ENCODE measurements at places on chromosomes 3 and 15.

- DNase-seq = no peak
Measured at GRCh38 chr3:132062535-132062934, 27.7 kb upstream of the CPNE4 start.

DNA sequence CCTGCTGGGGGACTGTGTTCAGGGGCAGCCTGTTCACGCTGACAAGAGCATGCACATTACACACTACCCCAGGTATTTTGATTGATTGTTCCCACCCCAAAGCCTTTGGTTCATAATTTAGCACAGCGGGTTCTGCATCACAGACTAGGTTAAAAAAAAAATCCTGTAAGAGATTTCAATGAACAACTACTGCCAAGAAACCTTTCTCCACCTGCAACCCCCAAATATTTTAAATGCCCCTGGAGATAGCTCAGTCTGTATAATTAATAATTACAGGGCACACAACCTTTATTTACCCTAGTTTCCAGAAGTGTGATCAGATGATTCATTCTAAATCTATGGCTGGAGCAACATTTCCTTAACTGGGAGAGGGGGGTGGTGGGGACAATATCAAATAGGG is 87.6 kb downstream of the NR2F2 start:
- no peak for DNase-seq

DNA sequence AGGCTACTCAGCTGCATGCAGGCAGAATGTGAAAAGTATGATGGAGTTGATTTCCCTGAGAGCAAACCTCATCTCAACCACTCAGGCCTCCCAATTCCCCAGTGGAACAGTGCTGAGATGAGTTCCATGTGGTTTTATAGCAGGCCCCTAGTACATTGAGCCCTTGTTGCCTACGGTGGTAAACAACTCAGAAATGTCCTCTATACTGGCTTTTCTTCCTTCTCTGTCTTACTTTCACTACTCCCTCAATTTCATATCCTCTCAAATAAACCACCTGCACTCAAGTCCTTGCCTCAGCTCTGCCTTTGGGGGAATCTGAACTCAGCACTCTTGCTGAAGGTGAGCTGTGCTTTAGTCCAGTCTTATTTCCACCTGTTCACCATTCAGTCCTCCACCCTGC is 399.9 kb downstream of the PDCD6IP start:
- no peak for DNase-seq

DNA sequence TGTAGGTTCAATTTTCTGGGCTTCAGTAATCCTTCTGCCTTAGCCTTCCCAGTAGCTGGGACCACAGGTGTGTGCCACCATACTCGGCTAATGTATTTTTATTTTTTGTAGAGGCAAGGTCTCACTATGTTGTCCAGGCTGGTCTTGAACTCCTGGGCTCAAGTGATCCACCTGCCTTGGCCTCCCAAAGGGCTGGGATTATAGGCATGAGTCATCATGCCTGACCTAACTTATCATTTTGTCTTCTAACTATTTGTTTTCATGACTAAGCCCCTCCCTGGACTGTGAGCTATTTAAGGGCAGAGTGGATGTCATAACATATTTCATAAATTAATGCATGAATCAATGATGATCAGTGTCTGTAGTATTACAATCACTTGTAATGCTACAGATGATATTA is 56.1 kb upstream of the PIAS1 start:
- no peak for DNase-seq

GRCh38 chr15:63879995-63880394 is 46.2 kb upstream of the HERC1 start:
- DNase-seq = no peak

- DNase-seq = no peak
Measured at GRCh38 chr3:22555753-22556435, 647.2 kb upstream of the UBE2E2 start.

- DNase-seq = no peak
Measured at GRCh38 chr3:4107430-4107829, 195.7 kb upstream of the SETMAR start.

DNA sequence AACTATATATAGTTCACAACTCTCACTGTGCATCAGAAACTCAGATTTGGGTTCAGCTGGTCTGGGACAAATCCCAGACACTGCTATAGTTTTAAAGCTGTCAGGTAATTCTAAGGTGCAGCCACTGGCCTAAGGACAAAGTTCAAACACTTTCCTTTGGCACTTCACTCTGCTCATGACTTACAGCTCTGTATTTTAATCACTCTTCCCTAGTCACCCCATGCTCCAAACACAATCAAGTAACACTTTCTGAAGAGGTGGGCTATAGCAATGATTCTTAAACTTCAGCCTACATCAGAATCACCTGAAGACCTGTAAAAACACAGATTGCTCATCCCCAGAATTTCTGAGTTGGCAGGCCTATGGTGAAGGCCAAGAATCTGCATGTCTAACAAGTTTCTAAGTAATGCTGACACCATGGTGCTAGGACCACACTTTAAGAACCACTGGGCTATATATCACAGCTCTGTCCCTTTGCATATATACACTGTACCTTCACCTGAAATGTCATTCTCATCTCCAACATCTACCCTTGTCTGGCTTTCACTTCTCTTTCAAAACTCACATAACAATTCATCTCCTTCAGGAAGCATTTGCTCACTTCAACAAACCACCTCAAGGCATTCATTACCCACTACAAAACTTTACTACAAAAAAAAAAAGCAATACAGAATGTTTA is 21.4 kb downstream of the STAG1 start:
- no peak for DNase-seq

- no peak for DNase-seq
Measured at GRCh38 chr3:171531716-171532115, 71.5 kb upstream of the TNIK start.

- no peak for DNase-seq
Measured at GRCh38 chr15:98967096-98967495, 40.5 kb downstream of the PGPEP1L start.

GRCh38 chr3:52026041-52026440 is 30.3 kb downstream of the DUSP7 start:
- no peak for DNase-seq

GRCh38 chr3:138389841-138390581 is 41.6 kb downstream of the MRAS start:
- DNase-seq = no peak

DNA sequence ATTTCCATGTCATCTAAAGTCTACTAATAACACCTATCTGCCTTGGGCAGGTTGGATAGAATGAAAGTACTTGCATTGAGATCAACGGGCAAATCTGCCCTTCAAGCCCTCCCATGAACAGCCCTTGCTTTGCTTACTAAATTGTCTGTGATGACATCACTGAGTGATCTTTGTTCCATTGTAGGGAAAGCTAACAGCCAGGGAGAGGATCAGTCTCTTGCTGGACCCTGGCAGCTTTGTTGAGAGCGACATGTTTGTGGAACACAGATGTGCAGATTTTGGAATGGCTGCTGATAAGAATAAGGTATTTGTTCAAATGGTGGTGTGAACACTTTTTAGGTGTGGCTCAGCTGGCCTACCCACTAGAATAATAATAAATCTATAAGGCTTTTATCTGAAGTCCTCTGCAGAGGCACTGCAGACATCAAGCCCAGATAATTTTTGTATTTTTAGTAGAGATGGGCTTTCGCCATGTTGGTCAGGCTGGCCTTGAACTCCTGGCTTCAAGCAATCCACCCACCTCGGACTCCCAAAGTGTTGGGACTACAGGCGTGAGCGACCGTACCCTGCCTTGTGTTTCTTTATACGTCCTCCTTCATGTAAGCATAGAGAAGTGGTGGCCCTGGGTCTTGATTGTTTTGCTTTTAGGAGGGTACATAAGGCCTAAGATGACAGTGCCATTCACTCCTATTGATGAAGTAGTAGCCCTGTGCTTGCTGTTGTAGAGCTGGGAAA is 5.7 kb downstream of the PCCB start:
- no peak for DNase-seq

DNA sequence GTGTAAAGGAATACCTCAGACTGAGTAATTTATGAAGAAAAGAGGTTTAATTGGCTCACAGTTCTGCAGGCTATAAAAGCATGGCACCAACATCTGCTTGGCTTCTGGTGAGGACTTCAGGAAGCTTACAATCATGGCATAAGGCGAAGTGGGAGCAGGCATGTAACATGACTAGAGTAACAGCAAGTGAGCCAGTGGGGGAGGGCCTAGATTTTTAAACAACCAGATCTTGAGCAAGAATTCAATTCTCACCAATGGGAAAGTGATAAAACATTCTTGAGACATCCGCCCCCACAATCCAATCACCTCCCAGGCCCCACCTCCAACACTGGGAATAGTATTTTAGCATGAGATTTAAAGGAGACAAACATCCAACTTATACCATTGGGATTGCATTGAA is 44.2 kb upstream of the BCL2A1 start:
- DNase-seq = no peak

DNA sequence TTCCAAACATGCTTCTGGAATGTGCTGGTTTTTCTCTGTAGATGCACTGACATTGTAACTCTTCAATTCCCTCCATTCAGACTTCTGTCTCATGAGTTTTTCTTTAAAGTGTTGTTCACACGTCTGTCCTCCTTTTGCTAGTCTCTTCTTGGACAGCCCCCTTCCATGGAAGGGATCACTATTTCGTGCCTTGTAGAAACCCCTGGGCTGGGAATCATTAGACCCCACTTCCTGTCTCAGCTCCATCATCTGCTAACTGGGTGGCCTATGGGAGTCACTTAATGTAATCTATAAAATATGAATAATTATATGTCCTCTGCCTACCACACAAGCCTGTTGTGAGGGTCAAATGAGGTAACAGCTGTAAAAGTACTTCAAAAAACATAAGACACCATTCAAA is 110.6 kb downstream of the THSD4 start:
- DNase-seq = no peak

GRCh38 chr3:196793246-196793645 is 53.6 kb downstream of the PAK2 start:
- DNase-seq = no peak

DNA sequence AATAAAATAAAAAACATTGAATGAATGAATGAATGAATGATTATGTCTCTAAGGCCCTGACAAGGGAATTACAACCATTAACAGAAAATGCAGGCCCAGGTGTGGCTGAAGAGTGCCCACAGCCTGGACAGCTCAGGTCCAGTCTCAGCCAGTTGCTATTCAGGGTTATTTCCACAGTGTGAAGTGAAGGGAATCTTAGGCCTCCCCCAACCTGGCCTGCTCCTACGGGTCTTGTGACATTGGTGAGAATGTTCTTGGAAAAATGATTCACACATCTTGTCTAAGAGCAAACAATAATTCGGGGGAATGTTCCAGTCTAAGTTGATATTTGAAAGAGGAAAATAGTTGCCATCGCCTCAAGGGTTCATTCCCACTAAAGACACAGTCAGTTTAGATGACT is 37.0 kb downstream of the MINDY4B start:
- no peak for DNase-seq

DNA sequence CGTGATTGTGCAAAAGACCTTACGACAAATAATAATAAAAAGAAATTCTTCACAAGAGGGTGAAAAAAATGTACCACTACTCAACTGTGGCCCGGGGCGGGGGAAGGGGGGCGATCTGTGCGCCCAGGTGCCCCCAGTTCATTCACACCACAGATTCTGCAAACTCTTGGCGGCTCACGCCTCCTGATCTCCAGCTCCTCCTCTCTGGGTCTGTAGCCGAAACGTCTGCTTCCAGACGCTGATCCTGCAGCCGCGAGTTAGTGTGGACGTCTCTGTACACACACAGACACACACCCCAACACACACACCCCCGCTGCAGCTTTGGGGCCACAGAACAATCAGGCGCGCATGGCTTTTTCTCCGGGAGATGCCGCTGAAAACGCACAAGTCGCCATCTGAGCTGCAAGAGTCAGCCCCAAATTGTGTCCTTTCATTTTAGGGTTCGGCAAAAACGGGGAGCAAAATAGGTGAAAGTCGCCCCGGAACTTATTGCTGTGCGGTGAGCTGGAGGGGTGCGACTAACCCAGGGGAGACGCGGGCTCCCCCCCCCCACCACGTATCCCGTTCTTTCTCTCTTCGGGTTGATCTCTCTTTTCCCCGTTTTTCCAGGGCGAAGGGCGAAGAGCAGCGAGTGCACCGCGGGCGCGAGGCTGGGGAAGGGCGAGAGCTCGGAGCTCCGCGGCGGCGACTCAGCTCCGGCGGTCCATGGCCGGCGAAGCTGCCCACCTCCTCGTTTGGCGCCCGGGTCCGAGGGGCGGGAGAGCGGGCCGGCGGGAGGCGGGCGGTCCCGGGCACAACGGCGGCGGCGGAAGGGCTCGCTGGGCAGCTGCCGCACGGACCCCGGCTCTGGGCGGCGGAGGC is 505 bp upstream of the WNT5A start:
- no peak for DNase-seq

GRCh38 chr3:183774631-183775030 is 50.7 kb downstream of the MAP6D1 start:
- no peak for DNase-seq

GRCh38 chr15:34494084-34494399 is 56.4 kb upstream of the GOLGA8A start:
- no peak for DNase-seq

DNA sequence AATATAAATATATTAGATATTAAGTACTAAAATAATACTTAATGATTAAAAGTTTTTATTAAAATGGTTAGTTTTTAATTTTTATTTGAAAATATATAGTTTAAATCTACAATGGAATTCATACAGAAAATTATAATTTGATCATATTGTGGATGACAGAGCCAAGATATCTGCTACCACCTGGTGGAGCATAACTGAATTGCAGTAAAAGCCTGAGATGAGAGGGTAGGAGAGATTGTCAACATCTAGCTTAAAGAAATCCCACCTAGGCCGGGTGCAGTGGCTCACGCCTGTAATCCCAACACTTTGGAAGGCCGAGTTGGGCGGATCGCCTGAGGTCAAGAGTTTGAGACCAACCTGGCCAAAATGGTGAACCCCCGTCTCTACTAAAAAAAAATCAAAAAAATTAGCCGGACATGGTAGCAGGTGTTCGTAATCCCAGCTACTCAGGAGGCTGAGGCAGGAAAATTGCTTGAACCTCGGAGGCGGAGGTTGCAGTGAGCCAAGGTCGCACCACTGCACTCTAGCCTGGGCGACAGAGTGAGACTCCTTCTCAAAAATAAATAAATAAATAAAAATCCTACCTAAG is 25.1 kb upstream of the CSTA start:
- DNase-seq = peak; percentile 8

DNA sequence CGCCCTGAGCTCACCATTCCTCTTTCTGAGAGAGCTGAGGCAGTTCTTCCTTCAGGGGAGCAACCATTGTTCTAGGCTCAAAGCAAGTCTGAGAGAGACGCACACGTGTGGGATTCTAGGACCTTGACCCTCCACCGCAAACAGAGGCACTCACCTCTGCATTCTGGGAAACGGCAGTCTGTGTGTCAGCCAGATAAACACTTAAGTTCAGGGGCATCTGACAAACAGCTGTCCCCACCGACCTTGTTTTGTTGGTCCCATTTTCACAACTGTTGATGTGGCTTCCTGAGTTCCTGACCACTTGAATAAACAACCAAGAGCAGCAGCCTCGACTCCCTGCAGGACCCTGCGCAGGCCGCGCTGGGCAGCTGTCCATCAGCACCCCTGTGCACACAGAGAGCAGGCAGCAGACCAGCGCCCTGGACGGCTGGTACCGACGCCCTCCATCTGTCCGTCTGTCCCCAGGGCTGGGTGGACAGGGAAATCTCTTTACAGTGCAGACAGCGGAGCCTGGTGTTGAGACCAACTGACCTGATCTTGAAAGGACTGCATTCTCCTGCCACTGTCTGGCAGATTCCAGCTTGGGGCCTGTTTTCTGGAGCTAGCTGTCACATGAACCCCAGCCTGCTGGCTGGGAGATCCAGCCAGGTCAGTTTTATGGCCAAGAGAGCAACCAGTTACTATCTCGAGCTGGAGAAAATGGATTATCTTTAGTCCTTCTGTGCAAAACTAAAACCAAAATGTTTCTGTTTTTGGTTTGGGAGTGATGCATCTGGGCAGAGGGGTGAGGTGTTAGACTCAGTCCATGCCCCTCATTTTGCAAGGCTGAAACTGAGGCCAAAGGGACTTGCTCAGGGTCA is 64.2 kb downstream of the FAM43A start:
- DNase-seq = no peak
